ENCODE measurements at places on chromosomes 3 and 15. TPM values are rescaled to one million over a fixed set of nuclear protein-coding genes. Genes with fewer than 3 reads are reported as not detected.

DNA sequence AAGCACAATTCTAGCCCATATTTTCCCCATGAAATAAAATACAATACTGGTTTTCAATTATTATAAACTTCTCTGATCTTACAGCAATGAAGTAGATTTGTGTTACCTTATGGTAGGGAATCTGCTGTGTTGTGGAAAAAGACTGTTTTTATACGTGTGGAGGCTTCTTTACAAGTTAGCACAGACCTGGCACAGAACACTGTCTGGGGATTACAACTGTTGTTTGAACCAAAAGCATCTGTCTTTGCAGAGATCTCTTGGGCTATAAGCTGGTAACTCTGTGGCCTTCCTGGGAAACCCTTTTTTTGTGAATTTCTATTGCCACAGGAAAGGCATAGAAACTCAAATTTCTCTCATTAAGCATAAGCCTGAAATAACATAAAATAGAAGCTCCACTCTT is 581.9 kb downstream of the TUSC7 start:
- no peak for DNase-seq

DNA sequence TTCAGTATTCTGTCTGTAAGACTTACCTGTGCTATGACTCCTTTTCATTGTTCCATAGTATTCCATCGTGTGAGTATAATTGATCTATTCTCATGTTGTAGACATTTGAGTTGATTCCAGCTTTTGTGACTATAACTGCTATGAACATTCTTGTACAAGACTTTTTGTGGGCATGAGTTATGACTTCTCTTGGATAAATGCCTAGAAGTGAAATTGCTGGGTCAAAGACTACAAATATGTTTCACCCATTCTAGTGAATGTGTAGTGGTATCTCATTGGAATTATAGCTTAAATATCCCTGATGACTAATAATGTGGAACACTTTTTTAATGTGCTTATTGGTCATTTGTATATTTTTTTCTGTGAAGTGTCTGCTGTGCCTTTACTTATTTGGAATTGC is 27.6 kb upstream of the NPHP3 start:
- DNase-seq, result no peak

GRCh38 chr15:57251941-57252340 is 124.4 kb upstream of the CGNL1 start:
- no peak for DNase-seq

DNA sequence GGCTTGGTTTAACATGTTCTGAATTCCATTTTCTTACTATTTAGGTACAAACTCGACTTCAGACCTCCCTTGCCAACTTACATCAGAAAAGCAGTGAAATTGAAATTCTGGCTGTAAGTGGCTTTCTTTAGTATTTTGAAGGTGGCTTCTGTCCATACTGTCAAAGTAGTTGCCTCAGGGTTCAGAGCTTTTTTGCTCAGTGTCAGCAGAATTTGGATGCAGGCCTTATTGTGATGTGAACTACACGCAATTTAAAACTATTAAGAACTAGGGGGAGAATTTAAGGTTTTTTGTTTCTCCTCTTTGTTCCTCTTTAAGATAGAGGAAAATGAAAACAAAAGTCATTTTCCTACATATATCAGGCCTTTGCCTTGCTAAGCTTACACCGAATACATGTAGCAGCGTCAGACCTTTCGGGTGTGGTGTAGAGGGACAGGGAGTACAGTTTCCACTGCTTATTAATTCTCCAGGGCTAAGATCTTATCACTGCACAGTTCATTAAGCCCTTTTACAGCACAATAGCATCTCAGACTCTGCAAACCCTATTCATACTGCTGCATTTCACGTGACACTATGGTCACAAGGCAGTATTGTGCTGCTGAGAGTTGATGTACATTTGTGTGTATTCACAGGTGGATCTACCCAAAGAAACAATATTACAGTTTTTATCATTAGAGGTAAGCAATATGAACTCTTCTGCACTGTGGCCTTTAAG is 6.7 kb downstream of the SRP14 start:
- DNase-seq, result no peak

DNA sequence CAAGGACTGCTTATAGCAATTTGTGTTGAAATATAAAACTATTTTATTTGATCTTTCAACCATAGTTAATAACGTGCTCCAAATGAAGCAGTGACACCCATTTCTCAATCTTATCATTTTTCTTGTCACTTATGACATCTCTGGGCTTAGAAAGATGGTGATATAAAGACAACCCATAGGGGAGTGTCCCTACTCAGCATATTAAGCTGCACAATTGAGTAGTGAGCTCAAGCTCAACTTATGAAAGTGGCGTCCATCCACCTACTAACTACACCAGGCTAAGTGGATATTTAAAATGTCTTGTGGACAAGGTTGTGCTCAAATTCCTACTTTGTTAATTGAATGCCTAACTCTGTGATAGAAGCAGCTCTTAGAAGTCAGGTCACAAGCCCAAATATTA is 46.7 kb downstream of the SLC9C1 start:
- no peak for DNase-seq

GRCh38 chr15:50339717-50340116 is 15.3 kb downstream of the GABPB1 start:
- DNase-seq, result no peak

The ALDH1L1 gene
- not detected for total RNA-seq

GRCh38 chr3:43187836-43188479 is 82.1 kb upstream of the POMGNT2 start:
- no peak for DNase-seq

The TIMP4 gene
- total RNA-seq, result 0.10 TPM

GRCh38 chr3:51949121-51949520 is 6.1 kb upstream of the GPR62 start:
- DNase-seq, result no peak

DNA sequence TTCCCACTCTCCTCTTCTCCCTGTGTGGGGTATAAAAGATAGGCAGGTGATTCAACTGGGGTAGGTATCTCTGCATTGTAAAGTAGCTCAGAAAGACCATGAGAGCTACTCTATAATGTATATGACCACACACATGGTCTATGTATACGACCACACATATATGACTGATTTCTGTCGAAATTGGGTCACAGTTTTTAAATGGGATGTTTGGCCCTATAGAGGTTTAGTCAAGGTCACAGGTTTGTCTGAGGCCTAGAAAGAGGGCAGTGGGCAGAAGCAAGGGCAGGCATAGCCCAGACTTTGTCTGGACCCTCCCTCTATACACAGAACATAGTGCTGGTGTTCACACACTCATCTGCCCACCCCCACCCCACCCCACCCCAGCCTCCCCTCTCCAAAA is 4.4 kb downstream of the LAMP3 start:
- DNase-seq, result no peak

DNA sequence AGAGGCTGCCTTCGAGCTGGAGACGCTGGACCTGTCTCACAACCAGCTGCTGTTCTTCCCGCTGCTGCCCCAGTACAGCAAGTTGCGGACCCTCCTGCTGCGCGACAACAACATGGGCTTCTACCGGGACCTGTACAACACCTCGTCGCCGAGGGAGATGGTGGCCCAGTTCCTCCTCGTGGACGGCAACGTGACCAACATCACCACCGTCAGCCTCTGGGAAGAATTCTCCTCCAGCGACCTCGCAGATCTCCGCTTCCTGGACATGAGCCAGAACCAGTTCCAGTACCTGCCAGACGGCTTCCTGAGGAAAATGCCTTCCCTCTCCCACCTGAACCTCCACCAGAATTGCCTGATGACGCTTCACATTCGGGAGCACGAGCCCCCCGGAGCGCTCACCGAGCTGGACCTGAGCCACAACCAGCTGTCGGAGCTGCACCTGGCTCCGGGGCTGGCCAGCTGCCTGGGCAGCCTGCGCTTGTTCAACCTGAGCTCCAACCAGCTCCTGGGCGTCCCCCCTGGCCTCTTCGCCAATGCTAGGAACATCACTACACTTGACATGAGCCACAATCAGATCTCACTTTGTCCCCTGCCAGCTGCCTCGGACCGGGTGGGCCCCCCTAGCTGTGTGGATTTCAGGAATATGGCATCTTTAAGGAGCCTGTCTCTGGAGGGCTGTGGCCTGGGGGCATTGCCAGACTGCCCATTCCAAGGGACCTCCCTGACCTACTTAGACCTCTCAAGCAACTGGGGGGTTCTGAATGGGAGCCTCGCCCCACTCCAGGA is 21.1 kb downstream of the NRROS start:
- no peak for DNase-seq

The DPPA2 gene
- not detected for total RNA-seq

GRCh38 chr3:139564294-139564861 is 24.8 kb upstream of the RBP1 start:
- peak; percentile 17 for DNase-seq

DNA sequence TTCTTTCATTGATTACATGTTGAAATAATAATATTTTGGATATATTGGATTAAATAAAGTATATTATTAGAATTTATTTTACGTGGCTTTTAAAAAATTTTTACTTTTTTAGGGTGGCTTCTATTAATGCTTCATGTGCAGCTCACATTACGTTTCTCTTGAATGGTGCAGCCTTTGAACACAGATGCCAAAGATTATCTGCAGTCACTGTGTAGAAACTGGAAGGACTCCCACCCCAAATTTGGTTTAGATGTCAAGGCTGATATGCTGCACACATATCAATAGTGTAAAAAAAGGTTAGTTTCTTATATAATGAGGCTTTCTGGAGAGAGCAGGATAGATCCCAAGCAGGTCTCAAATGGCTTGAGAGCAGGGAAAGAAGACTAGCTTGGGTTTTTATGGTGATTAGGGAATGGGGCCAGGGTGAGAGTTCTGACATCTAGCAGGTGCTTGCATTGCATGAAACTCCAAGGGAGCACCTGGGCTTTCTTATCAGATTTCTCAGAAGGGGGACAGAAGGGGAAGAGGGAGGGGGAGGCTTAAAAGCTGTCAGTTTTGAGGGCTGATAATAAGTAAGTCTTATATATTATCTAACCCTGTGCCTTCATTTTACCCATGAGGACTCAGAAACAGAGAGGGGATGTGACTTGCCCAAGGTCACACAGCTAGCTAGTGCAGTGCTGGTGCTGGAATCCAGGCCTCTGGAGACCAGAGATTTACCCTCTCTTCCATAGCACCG is 89.6 kb downstream of the CHST2 start:
- DNase-seq, result no peak

The PLSCR4 gene
- 7.3 TPM for total RNA-seq

- no peak for DNase-seq
These were observed 11.4 kb downstream of the RAB6B start for GRCh38 chr3:133884054-133884886.

DNA sequence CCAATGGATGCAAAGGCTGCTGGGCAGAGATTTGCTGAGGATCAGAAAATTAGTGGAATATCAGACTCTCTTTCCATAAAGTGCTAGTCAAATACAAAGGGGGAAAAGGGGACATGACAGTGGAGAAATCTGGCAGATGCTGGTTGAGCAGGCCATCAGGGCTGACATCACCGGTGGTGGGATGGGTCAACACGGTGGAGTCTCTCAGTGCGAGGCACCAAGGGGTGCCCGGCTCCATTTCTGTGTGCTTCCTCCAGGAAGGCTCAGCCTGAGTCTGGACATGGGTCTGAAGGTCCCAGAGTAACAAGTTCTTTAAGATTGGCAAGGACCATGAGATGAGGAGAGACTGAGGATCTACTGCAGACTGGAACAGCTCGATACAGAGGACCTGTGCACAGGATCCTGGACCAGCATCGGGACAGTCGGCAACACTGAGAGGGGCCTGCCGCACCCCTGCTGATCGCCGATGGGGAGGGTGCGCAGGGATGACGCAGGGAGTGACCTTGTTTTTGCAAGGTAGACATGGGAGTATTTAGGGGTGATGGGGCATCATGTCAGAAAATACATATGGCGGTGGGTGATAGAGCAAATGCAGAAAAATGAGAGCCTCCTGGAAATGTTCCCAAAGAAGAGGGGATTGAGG is 92.7 kb downstream of the SEC22A start:
- DNase-seq, result no peak

- no peak for DNase-seq
These were observed 705.3 kb upstream of the NAALADL2 start for GRCh38 chr3:174153871-174154270.

- DNase-seq, result no peak
These were observed 128.9 kb downstream of the TFG start for GRCh38 chr3:100838157-100838556.

The ATOSA gene
- total RNA-seq, result 11.4 TPM

GRCh38 chr15:86657305-86657704 is 577.6 kb downstream of the AGBL1 start:
- DNase-seq, result no peak

GRCh38 chr15:31606931-31607497 is 280.4 kb downstream of the KLF13 start:
- DNase-seq, result no peak

The MORC1 gene
- total RNA-seq, result not detected

The ISLR gene
- 2.5 TPM for total RNA-seq

The TMEM266 gene
- not detected for total RNA-seq

DNA sequence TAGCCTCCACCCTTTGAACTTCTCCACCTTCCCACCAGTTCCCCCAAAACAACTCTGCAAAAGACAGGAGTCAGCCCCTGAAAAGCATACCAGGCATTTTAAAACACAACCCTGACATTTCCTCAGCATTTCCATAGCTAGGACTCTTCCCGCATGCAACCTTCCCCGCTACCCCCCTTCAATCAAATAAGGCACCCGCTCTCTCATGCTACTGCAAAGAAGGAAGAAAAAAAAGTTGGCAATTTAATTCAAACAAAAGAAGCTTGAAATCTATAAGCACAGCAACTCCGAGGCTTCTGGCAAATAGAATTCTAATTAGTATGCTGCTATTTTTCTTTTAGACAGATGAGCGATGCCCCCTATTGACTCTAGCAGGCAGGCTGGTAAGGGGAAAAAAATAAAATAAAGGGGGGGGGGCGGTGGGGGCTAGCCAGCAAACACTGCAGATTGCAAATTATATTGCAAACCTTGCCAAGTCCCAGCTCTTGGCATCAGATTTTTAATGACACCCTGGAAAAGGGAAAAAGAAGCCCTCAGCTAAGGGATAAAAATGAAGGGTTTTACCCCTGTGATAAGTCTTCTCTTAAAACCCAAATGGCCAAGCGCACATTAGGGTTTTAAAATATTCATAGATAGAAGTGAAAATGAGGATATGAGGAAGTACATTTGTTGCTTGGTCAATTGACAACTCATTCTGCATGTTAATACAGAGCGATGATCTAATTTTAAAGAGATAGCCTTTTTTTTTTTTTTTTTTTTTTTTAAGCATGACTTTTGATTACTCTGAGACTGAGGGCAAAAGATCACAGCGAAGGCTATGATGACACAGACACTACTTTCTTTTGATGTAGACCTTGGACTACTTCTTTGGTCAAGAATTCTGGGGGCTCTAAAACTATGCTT is 255.2 kb downstream of the NR2F2 start:
- peak; percentile 6 for DNase-seq

- no peak for DNase-seq
These were observed 67.7 kb downstream of the VPS13C start for GRCh38 chr15:61992518-61992917.

The PDCD10 gene
- total RNA-seq, result 146 TPM

The PTPN9 gene
- total RNA-seq, result 27.8 TPM

Data from RPMI7951 (cell line).